ENCODE measurements at places on chromosomes 5 and 9. TPM values are rescaled to one million over a fixed set of nuclear protein-coding genes. Genes with fewer than 3 reads are reported as not detected.
A peak's percentile ranks its signal among the peaks of the same experiment; 100 is the strongest.

DNA sequence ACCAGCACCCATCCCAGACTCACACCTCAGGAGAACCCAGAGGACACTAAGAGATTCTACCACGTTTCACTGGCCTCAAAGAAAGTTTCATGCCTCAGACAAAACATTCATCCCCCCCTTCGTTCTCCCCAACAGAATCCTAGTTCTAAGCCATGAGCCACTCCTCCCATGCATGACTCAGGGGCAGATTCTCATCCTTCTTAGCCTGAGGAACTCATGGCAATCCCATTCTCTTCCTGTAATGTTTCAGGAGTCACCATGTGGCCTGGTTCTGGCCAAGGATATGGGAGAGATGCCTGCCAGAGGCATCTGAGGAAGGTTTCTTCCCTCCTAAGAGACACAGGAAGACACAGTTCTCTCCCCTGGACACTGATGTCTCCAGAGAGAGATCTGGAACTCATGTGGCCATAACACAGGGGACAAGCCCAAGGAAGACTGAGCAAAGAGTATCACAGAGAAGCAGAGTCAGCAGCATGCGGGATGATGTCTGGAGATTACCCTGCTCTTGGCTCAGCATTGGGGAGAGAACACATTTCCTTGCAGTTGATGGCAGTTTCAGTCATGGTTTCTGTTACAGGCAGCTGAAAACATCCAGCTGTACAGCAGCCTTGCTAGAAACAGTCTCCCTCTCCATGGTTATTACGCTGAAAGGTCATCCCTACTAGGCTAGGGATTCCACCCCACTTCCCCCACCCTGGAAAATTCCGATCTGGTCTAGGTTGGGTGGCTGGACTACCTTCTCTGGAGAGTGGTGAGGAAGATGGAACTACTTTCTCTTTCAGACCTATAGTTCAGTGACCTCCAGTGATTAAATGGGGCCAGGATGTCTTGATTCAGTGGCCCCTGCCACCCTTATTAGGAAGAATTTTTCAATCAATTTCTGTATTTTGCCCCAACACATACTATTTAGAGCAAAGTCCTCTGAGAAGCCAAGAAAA is 115.4 kb downstream of the ZNF608 start:
- no peak for DNase-seq
- H3K4me1 ChIP-seq: no peaks in the 10 kb centered on the region
- no peak overlapping the region for H3K27ac ChIP-seq
- H3K36me3 ChIP-seq: no peaks in the 10 kb centered on the region

GRCh38 chr9:111955048-111955447 is 58.4 kb downstream of the UGCG start:
- H3K4me1 ChIP-seq: peaks cover 18% of the 10 kb centered on the region
- peaks cover 19% of the 10 kb centered on the region for H3K27me3 ChIP-seq
- H3K4me3 ChIP-seq: no peak overlapping the region
- no peak for DNase-seq
- H3K27ac ChIP-seq: no peak overlapping the region
- peaks cover 2% of the 10 kb centered on the region for H3K36me3 ChIP-seq

GRCh38 chr5:38381361-38381760 is 123.0 kb downstream of the EGFLAM start:
- H3K27me3 ChIP-seq: peaks cover 18% of the 10 kb centered on the region
- peaks cover 5% of the 10 kb centered on the region for H3K4me1 ChIP-seq
- no peak overlapping the region for H3K27ac ChIP-seq
- DNase-seq: no peak
- H3K36me3 ChIP-seq: no peaks in the 10 kb centered on the region
- no peak overlapping the region for H3K4me3 ChIP-seq

DNA sequence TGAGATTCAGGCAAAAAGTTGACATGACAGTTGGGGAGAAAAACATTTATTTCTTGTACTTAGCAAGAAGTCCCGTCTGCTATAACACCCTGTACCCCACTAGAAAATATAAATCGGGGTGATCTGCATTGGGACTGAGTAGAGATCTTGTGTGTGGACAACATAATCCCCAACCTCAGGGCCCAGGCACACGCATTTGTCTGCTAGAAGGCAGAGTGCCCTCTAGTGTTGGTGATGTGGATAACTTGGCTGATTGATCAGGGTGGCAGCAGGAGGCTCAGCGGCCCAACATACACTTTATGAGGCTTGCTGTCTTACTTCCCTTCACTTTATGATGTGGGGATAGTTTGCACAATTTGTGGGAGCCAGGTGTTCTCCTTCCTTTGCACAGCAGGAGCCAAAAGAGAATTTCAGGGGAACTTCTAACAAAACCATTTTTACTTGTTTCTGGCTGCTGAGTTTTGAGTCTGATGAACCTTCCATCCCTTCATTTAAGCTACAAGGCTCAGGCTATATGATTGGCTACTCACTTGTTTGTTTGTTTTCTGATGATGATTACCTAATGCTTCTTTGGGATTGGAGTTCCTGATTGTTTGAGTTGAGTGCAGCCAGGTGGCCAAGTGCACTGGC is 263.2 kb downstream of the DMAC1 start:
- H3K4me1 ChIP-seq: peaks cover 45% of the 10 kb centered on the region
- H3K4me3 ChIP-seq: no peak overlapping the region
- peaks cover 4% of the 10 kb centered on the region for H3K27me3 ChIP-seq
- peak; percentile 31 for DNase-seq
- H3K27ac ChIP-seq: no peak overlapping the region

DNA sequence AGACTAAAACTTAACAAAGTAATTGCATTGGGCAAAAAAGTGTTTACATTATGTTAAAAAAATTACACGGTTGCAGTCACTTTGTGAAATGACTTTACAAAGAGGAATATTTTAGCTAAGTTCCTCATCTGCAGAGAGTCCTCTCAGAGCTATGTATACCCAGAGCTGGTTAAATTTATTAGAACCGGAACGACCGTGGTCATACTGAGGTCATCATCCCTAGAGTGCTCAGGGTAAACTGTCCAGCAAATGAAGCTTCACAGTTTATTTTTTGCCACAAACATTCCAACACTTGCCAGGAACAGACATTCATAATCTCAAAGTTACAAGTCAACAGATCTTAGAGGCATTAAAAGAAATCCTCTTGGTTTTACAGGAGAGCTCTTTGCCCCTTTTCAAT is 897 bp downstream of the ROPN1L start:
- peaks cover 45% of the 10 kb centered on the region for H3K4me1 ChIP-seq
- peak overlapping the region; percentile 85 for H3K4me3 ChIP-seq
- H3K27me3 ChIP-seq: peaks cover 2% of the 10 kb centered on the region
- no peak overlapping the region for H3K27ac ChIP-seq

DNA sequence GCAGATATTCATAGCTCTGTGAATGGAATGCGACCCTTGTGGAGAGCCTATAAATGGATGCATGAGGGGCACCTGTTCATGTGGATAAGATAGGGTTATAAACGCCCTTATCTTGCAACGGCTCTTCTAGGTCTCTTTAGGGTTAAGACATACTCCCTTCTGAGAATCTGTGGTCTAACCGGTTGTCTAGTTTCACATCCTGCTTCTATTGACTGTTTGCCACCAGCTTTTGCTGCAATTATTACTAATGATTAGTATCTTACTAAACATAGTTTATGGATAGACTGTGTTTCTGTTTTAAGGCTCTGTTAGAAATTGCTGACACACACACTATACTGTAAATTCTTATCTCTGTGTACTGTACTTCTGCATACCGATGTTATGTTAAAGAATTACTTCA is 198.9 kb upstream of the CYLC2 start:
- H3K36me3 ChIP-seq: no peaks in the 10 kb centered on the region
- H3K27me3 ChIP-seq: no peaks in the 10 kb centered on the region
- H3K4me3 ChIP-seq: no peak overlapping the region
- H3K4me1 ChIP-seq: no peaks in the 10 kb centered on the region
- H3K27ac ChIP-seq: no peak overlapping the region
- DNase-seq: no peak

DNA sequence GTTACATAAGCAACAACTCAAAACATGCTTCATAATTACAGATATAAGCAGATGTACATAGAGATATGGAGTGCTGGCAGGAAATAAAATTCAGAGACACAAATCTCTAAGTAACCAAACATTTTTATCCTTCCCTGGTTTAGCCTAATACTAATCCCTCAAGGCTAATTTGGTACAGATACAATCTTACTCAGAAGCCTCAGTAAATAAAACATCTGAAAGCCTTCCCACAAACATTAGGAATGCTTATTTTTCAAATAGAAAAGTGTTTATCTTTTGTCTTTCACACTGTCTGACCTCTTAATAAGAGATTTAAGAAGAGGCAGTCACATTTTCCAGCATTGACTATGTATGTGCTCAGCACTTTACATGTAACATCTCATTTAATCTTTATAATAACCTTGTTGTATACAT is 399.4 kb downstream of the ARRDC3 start:
- no peak for DNase-seq
- H3K4me1 ChIP-seq: no peaks in the 10 kb centered on the region
- H3K27me3 ChIP-seq: no peaks in the 10 kb centered on the region
- H3K36me3 ChIP-seq: no peaks in the 10 kb centered on the region
- H3K4me3 ChIP-seq: no peak overlapping the region

DNA sequence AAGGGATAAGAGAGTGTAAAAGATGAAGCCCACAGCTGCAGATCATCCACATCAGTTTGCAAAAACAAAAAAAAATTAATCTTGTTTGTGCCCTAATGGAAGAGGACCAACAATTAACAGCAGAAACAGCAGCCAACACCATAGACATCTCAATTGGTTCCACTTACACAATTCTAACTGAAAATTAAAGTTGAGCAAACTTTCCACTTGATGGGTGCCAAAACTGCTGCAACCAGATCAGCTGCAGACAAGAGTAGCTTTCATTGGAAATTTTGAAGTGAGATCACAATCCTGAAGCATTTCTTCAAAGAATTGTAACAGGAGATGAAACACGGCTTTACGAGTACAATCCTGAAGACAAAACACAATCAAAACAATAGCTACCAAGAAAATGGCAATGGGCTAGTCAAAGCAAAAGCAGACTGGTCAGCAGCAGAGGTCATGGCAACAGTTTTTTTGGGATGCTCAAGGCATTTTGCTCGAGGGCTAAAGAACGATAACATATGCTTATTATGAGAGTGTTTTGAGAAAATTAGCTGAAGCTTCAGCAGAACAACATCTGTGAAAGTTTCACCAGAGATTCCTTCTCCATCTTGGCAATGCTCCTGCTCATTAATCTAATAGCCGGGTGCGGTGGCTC is 4.1 kb upstream of the RBM27 start:
- H3K4me3 ChIP-seq: no peak overlapping the region
- H3K27me3 ChIP-seq: no peaks in the 10 kb centered on the region
- no peak for DNase-seq
- no peaks in the 10 kb centered on the region for H3K4me1 ChIP-seq
- H3K27ac ChIP-seq: no peak overlapping the region
- no peaks in the 10 kb centered on the region for H3K36me3 ChIP-seq

GRCh38 chr5:159975462-159976019 is 33.4 kb upstream of the TTC1 start:
- no peak overlapping the region for H3K4me3 ChIP-seq
- H3K27ac ChIP-seq: no peak overlapping the region
- H3K27me3 ChIP-seq: peaks cover 51% of the 10 kb centered on the region
- H3K4me1 ChIP-seq: peaks cover 5% of the 10 kb centered on the region

DNA sequence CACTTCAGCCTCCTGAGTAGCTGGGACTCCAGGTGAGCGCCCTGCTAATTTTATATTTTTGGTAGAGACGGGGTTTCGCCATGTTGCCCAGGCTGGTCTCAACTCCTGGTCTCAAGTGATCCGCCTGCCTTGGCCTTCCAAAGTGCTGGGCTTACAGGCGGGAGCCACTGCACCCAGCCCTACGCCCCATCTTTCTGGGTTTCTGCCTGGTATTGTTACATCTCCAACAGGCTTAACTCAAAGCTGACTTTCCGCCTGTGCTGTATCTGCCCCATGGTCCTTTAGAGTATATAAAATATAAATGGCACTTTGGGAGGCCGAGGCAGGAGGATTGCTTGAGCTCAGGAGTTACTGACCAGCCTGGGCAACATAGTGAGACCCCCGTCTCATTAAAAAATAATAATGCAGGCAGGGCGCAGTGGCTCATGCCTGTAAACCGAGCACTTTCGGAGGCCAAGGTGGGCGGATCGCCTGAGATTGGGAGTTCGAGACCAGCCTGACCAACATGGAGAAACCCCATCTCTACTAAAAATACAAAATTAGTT is 36.5 kb upstream of the GLDC start:
- H3K27me3 ChIP-seq: peaks cover 2% of the 10 kb centered on the region
- DNase-seq: no peak
- H3K27ac ChIP-seq: peak overlapping the region; percentile 99

DNA sequence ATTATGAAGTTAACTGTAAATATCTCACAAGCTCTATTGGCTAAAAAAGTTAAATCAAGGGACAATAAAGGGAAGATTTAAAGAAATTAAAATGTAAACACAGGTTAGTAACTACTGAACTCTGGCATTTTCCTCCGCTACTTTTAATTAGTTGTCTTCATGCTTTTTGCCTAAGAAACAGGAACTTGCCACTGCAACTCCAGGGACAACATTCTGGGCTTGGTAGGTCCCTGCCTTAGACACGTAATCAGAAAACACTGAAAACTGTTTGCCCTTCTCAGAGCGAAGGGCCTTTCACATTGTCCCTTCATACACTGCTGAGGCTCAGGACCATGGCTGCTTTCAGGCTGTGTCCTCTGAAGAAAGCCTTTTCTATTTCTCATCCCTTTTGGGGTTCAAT is 118.7 kb downstream of the CCDC192 start:
- H3K27ac ChIP-seq: no peak overlapping the region
- no peaks in the 10 kb centered on the region for H3K36me3 ChIP-seq
- peaks cover 11% of the 10 kb centered on the region for H3K27me3 ChIP-seq
- DNase-seq: no peak
- H3K4me1 ChIP-seq: peaks cover 6% of the 10 kb centered on the region

DNA sequence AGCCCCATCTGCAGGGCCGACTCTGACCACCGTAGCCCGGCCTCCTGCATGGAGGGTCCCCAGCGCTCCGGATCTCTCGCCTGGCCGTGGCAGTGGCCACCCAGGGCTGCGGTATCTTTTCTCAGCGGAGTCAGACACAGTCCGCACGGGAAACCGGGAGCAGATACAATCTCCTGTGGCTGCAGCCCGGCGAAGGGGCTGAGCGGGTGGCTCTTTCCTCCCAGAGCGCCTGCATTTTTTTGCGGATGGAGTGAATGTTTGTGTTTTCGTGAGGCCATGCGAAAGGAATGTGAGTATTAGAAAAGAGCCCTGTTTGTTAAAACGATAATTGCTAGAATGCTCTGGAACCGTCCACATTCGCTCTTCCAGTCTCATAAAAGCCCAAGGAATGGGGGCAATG is 53.4 kb upstream of the PTCH1 start:
- no peak overlapping the region for H3K27ac ChIP-seq
- H3K4me1 ChIP-seq: peaks cover 13% of the 10 kb centered on the region
- no peaks in the 10 kb centered on the region for H3K36me3 ChIP-seq
- H3K4me3 ChIP-seq: no peak overlapping the region

DNA sequence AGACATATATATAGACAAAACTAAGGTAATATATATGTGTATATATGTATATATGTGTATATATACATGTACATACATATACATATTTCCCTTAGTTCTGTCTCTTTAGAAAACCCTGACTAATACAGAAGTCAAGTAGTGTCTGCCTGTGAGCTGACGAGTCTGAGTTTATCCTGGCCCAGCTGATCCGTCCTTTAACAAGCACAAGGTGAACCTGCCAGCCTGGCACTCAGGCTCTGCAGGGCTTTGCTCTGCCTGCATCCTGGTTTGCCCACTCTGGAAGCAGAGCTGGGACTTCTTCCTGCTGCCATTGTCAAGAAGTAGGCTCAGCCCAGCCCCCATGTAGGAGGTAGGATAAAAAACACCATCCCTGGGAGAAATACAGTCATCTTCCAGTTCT is 388.0 kb downstream of the ICE1 start:
- H3K4me1 ChIP-seq: no peaks in the 10 kb centered on the region
- H3K36me3 ChIP-seq: no peaks in the 10 kb centered on the region
- no peaks in the 10 kb centered on the region for H3K27me3 ChIP-seq
- H3K4me3 ChIP-seq: no peak overlapping the region
- no peak overlapping the region for H3K27ac ChIP-seq

MXD3 gene
- total RNA-seq: 11.8 TPM

NIM1K gene
- 0.67 TPM for total RNA-seq

C9orf152 gene
- total RNA-seq: not detected

PCDHGB7 gene
- 0.13 TPM for total RNA-seq

C9 gene
- not detected for total RNA-seq

CAMK2A gene
- not detected for total RNA-seq

All from activated T-helper 1 cell treated with anti-CD3 and anti-CD28 coated beads, Interleukin-12 subunit alpha, Interleukin-12 subunit beta, Interleukin-2, Interleukin-4 antibody, amounts not matched to agents 30 ng/mL and 10 ng/mL and 1 ng/mL, durations not matched to agents 14 hours and 24 hours and 36 hours (primary cell).